ENCODE measurements at places on chromosomes 13 and 19.

GRCh38 chr19:19459707-19460251 lies 54.3 kb downstream of the GATAD2A start:
- DNase-seq: peak; percentile 82

DNA sequence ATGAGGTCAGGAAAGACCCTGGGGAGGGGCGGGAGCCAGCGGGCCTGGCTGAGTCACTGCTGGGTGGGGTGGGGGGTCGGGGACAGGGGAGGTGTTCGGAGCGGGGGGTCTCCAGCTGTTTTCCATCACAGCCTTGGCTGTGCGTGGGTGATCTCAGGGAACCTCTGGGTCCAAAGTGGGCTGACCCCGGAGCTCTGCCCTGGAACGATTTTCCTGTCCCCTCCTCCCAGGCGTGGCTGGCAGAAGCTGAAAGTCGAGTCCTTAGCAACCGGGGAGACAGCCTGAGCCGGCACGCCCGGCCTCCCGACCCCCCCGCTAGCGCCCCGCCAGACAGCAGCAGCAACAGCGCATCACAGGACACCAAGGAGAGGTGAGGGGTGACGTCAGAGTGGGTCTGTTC lies 10.6 kb downstream of the TRIP10 start:
- no peak for DNase-seq

DNA sequence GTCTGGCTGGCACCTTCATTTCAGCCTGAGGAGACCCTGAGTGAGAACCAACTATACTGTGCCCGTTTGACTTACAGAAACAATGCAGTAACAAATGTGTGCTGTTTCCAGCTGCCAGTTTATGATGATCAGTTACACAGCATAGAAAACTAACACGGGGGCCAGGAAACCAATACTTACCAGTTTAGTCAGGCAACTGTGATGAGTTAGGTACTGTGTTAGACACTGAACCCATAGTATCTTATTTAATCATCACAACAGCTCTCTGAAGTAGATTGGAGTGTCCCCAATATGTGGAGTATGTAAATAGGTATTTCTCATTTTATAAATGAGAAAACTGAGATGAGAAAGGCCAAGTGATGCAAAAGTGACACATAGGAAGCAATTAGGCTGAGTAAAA lies 620.9 kb upstream of the KLF12 start:
- no peak for DNase-seq

DNA sequence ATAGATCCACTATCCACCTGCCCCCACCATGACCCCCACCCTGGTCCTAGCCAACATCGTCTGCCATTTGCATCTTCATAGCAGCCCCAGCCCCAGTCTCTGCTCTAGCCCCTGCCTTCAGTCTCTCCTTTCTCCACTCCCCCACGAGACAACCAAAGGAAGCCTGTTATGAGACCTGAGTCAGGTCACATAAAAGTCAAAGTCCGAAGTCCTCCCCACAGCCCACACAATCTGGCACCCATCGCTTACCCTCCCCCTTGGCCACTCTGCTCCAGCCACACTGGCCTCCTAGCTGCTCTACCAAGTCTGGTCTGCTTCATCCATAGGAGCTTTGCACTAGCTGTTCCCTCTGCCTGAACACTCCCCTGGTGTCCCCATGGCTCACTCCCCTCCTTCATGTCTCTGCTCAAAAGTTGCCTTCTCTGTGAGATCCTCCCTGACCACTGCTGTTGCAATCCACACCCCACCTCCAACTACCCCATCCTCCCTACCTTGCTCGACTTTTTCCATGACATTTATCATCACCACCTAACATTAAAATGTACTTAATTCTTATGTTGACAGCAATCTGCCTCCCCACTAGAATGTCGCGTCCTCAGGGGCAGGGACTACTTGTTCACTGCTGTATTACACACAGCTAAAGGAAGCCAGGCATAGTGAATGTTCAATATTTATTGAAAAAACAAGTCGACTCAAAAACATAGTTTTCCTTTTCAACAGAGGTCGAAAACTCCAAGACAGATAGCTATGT lies 1.2 kb upstream of the PLEKHG2 start:
- no peak for DNase-seq

DNA sequence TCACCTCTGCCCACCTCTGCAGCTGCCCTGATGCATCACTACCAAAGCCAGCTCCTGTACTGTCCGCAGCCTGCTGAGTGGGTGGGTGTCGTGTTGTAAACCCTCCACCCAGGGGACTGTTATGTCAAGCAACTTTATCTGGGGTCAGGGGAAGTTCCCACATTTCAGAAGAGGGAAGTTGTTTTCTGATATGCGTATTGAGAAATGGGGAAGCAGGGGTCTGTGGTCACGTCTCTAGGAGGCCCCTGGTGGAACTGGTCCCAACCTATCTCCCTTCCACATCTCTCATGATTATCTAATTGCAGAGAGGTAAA lies 31.2 kb downstream of the CLEC17A start:
- no peak for DNase-seq

- no peak for DNase-seq
Measured at GRCh38 chr19:30856376-30856775, 484.2 kb downstream of the ZNF536 start.

- DNase-seq: no peak
Measured at GRCh38 chr13:107427536-107427935, 787.8 kb downstream of the LIG4 start.

GRCh38 chr13:43935878-43936277 lies 56.2 kb downstream of the LACC1 start:
- DNase-seq: no peak

DNA sequence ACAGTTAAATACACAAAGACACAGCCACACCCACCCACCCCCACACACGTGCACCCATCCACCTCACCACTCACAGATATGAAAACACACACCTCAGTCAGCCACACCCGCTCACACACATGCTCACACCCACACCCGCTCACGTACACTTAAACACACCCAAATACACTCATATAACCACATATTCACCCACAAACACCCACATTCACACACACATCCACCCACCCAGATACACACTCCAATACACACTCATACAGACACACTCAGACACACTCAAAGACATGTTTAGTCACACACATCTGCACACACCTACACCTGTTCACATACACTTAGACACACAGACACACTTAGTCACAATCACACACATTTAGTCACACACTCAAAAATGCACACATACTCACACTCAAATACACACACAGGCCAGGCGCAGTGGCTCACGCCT lies 30.6 kb downstream of the ADGRL1 start:
- no peak for DNase-seq

DNA sequence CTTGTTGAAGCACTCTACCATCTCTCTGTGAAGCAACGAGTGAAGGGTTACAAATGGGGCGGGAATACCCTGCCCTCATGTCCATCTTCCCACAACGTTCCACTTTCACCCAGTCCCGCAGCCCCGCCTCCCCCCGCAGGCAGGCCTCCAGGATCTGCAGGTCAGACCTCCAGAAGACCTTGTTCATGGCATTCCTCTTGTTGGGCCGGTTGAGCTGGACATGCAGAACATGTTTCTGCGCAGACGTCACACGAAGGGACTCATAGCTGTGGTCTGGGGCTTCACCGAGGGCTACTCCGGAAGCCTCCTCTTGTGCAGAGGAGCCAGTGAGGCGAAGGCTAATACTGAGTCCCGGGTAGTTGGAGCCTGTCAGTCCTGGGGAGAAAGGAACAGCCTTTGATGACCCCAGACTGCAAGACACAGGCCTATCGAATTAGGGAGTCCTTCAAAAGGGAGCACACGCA lies 420 bp downstream of the ECH1 start:
- DNase-seq: peak; percentile 95

- DNase-seq: peak; percentile 19
Measured at GRCh38 chr13:47845981-47846380, 155.1 kb downstream of the SUCLA2 start.

- no peak for DNase-seq
Measured at GRCh38 chr13:21759463-21759862, 88.6 kb downstream of the FGF9 start.

GRCh38 chr19:52664461-52664860 lies 26.3 kb upstream of the ZNF83 start:
- DNase-seq: no peak

DNA sequence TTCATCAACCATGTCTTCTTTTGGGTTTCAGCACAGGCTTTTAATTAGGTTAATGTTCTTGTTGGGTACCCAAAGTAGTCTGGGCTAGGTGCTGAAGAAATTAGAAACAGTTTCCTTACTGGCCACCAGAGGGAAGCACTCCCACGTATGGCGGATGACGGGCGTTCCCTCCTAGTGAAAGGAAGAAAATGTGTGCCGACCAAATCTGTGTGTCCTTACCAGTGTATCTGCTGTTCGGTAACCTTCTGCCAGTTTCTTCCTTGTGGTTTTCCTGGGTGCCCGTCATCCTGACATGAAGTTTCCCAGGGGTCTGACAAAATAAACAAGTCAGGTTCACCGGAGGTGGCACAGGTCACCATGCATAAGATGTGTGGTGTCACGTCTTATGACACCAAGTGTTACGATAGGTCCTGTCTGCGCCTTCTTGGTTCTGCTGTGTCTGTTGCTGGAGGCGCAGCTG lies 6.0 kb upstream of the WDR88 start:
- peak; percentile 58 for DNase-seq

DNA sequence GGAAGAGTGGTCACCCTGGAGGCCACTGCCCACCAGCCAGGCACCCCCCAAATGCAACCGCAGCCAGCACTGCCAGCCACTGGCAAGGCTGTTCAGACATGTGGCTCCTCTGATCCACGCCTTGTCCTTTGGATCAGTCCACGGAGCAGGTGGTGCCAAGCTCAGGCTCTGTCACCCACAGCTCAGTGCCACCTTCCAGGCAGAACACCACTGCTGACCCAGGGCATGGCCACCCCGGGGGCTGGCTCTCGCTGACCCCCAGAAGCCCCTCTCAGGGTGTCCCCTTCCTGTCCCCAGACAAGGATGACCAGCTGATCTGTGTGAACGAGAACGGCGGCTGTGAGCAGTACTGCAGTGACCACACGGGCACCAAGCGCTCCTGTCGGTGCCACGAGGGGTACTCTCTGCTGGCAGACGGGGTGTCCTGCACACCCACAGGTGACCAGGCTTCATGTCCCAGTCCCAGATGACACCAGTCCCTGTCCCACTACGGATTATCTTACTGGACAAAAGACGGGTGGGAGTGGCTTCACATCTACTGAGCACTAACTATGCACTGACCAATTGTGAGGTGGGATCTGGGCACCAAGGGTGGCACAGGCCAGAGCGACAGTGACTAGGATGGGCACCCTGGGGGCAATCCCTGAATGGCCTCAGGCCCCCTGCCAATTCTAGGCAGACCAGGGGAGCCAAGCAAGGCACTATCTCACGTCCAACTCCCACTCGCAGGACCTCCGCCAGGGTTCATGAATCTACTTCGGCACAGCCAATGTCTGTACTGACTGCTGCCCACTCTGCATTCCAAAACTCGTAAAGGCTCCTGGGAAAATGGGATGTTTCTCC lies 7.0 kb upstream of the F10 start:
- no peak for DNase-seq

- no peak for DNase-seq
Measured at GRCh38 chr13:62088165-62088564, 672.5 kb upstream of the PCDH20 start.

GRCh38 chr13:46675016-46675415 lies 121.9 kb downstream of the ESD start:
- DNase-seq: no peak

- peak; percentile 65 for DNase-seq
Measured at GRCh38 chr13:35699825-35700510, 223.5 kb upstream of the MAB21L1 start.

- no peak for DNase-seq
Measured at GRCh38 chr13:59392328-59392727, 771.4 kb downstream of the DIAPH3 start.

GRCh38 chr13:21823949-21824348 lies 153.1 kb downstream of the FGF9 start:
- DNase-seq: no peak

- DNase-seq: no peak
Measured at GRCh38 chr13:112141643-112142400, 74.9 kb downstream of the SOX1 start.

- peak; percentile 90 for DNase-seq
Measured at GRCh38 chr19:47112166-47112996, 1.2 kb downstream of the ZC3H4 start.

- DNase-seq: no peak
Measured at GRCh38 chr13:30665638-30666037, 47.9 kb downstream of the USPL1 start.

DNA sequence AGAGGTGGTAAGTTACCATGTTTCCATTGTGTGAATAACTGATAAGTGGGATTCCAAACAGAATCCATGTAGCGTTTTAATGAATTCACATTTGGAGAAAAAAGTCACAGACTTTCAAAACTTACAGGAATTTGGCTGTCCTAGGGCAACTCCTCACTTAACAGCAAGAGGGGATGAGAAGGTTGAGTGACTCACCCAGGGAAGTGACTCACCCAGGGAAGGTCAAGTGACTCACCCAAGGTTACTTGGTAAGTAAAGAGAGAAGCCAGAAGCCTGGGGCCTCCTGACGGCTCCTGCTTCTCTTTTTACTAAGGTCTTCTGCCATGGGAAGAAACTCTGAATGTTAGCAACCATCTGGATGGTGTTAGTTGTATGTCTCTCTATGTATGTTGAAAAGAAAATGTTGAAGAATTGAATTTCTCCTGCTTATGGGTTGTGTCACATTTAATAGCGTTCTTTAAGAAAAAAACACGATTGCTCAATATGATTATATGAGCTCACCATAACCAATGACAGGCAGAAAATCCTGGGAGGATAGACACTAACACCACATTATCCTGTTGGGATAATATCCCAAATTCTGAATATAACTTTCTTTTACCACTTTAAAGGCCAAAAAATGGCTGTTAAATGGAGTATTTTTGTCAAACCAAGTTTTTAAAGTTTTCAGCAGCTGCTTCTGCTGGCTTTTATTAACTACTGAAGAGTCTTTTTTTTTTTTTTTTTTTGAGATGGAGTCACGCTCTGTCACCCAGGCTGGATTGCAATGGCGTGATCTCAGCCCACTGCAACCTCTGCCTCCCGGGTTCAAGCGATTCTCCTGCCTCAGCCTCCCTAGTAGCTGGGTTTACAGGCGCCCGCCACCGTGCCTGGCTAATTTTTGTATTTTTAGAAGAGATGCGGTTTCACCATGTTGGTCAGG lies 195.6 kb downstream of the GGACT start:
- peak; percentile 99 for DNase-seq

DNA sequence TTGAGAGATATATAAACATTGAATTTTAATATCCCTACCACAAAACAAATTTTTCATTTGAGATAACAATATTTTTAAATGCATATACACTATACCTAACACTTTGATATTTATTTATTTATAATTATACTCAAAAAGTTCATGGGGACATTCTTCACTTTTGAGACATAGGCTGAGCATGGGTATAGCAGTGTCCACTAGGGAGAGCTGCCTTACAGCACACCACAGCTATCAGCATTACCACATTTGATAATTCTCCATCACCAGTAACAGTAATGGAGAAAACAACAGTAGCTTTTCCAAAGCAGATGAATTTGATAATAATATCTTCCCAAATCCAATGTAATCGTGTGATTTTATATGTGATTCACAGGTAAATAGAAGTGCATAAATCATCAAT lies 626.1 kb downstream of the DACH1 start:
- no peak for DNase-seq

DNA sequence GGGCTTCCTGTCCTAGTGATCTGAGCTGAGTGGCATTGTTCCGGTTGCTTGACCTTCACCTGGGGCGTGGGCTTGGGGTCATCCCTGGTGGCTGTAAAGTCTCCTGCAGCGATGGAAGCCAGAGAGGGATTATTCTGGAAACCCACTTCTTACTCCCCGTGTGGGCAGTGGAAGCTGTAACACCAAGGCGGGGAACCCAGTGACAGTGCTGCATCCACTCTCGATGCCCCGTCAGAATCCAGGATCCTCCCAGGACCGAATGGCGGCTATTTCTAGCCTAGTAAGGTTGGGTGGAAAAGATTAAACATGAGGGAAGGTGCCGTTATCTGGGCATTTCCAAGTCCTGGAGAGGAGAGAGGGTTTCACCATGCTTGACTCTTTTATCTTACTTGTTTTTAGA lies 280.6 kb downstream of the ZNF536 start:
- no peak for DNase-seq

Data from RPMI7951 (cell line).